ENCODE measurements at places on chromosomes 3 and 15.

GRCh38 chr3:43753741-43754715 is 63.3 kb downstream of the ABHD5 start:
- peak; percentile 62 for DNase-seq

DNA sequence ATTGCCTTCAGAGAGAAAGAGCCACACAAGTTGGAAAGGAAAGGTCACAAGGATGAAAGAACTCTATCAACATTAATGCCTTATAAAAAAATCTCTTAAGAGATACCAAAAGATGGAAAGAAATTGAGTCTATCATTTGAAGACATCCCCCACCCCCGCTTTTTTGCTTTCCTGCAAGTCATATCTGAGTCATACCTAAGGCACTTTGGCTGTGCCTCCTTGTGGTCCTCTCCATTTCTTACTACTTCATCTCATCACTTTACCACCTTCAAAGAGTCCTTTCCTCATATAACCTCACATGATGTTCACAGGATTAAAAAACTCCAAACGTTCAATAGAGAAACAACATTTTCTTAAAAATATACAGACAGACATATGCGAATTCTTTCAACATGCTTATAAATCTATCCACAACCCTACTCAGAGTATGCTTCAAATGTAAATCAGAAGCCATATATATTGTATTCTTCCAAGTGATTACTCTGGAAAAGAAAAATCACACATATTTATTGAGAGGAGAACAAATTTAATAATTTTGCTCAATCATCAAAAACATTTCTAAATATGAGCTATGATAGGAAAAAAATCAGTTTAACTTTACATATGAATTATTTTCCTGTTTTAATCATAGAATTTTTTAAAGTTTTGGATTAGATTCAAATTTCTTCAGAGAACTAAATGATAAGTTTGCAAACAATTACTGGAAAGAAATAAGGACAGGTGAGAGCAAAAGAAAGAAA is 1003.9 kb upstream of the CFAP20DC start:
- DNase-seq = no peak

GRCh38 chr15:74826364-74826819 is at the start of gene CPLX3:
TSS of gene CPLX3 (plus strand) at chr15:74826627. CDS start at chr15:74826704, 77 bp downstream.
- DNase-seq = no peak

- peak; percentile 78 for DNase-seq
These were observed 2.3 kb upstream of the DNAH1 start for GRCh38 chr3:52313774-52314188.

GRCh38 chr15:94412979-94413746 is 181.8 kb downstream of the MCTP2 start:
- DNase-seq = peak; percentile 47

DNA sequence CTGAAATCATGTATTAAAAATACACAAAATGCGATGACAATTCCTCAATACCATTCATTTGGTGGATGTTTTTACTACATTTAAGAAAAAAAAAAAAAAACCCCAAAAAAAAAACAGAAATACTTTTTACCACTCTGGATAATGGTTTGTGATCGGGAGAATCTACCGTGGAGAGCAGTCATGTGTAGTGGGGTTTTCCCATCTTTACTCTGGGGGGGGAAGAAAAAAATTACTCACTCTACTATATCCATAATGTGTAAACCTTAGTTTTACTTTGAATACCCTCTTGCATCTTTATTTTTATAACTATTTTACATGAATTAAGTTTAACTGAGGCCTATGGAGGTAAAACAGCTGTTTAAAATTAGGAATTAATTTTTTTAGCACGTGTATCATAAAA is 83.3 kb downstream of the ANKRD28 start:
- no peak for DNase-seq

DNA sequence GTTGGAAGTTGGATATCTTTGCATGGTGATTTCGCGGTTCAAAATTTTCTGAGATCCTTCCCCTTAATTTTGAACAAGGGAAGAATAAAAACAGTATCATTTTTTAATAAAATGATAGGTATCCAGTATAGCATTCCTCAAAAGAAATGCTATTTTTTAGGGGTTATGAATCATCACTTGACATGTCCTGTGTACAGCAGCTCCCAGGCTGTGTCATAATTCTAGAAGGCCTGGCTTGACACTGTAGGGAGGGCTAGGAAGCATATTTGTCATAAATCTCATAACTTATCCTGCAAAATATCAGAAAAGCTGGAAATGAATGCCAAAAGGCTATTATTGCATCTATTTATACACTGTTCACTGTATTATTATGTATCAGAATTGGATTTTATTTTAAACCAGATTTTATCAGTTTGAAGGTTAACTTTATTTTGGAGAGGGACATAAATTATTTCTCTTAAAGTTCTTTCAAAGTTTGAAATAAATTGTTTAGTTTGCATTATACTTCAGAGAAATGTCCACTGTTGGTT is 539.1 kb upstream of the ROBO2 start:
- no peak for DNase-seq

Measured in endothelial cell of umbilical vein (primary cell).